Suppressor macrophage treated with lipopolysaccharide for 1 hour (primary cell): ENCODE measurements at places on chromosomes 5 and 9.
A peak's percentile ranks its signal among the peaks of the same experiment; 100 is the strongest.

DNA sequence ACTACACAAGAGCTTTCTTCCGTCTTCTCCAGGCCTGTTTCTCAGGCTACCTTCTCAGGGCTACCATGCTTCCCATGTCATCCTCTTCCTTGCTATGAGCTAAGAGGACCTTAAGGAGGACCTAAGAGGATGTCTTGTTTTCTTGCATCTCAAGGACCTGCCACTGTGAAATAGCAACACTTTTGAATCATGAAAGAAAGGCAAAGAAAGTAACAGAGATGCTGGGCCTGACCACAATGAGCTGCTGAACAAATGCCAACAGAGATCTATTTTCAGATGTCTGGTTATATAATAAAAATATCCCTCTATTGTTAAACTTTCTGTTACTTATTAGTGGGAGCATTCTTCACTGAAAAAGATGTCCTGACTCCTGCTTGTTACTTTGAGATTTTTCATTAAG lies 36.7 kb upstream of the ANXA1 start:
- DNase-seq: no peak

DNA sequence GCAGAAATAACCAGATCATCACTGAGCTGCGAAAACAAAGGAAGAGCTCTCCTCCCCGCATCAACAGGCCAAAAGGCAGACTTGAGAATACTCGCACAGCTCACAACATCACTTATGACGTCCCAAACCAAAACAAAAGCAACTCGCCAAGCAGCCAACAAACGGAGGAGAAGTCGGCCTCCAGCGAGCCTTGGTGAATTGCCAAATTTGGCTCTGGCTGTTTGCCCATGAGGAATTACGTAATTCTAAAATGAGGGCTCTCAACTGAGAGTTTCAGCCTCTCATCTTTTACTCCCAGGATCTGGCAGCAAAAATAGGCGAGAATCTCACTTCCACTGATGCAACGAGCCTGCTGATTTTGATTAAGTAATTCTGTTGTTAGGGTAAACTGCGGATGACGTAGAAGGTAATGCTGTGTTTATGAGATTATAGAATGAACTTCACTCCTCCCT lies 51.7 kb upstream of the SEMA6A start:
- peak; percentile 38 for DNase-seq

DNA sequence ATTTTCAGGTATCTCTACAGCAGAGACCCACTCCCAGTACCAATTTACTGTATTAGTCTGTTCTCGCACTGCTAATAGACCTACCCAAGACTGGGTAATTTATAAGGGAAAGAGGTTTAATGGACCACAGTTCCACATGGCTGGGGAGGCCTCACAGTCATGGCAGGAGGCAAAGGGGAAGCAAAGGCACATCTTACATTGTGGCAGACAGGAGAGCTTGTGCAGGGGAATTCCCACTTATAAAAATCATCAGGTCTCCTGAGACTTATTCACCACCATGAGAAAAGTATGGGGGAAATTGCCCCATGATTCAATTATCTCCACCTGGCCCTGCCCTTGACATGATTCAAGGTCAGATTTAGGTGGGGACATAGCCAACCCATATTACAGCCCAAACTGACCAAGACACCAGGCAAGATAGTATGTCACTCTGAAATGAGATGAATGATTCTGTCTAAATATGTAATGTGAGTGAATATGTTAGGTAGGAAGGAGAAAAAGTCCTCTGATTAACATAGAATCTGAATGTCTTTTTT lies 182.5 kb upstream of the CDH12 start:
- no peak for DNase-seq

DNA sequence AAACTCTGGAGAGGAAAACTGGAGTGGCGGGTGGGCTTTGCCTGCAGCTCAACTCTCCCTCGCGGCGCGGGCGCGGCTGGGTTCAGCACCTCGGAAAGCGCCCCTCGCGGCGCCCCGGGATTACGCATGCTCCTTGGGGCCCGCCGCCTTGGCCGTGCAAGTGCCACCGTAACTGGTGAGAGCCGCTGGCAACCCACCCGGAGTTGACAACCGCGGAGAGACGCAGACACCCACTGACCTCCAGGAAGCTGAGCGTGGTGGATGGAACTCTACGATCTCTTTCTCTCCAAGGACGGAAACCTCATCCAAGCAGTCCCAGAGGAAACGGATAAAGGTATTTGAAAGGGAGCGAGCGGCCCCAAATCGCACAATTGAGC lies 194 bp upstream of the RXFP3 start:
- DNase-seq: peak; percentile 58

- peak; percentile 27 for DNase-seq
Observed at GRCh38 chr5:24642022-24642421, 2.8 kb downstream of the CDH10 start.

GRCh38 chr9:68458918-68459317 lies 81.8 kb downstream of the TMEM252 start:
- DNase-seq: no peak

GRCh38 chr9:27126670-27127069 lies 17.6 kb downstream of the TEK start:
- no peak for DNase-seq

DNA sequence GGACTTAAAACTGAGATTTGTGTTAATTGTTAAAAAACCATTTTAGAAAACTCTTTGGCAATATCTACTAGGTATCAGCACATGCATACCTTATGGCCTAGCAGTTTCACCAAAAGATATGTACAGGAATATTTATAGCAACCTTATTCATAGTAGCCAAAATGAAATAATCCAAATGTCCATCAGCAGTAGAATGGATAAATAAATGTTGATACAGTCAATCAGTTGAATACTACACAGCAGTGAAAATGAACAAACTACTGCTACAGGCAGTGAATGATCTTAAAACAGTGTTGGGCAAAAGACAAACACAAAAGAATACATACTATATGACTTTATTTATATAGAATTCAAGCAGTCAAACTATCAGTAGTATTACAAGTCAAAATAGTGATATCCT lies 16.4 kb downstream of the RFESD start:
- no peak for DNase-seq

DNA sequence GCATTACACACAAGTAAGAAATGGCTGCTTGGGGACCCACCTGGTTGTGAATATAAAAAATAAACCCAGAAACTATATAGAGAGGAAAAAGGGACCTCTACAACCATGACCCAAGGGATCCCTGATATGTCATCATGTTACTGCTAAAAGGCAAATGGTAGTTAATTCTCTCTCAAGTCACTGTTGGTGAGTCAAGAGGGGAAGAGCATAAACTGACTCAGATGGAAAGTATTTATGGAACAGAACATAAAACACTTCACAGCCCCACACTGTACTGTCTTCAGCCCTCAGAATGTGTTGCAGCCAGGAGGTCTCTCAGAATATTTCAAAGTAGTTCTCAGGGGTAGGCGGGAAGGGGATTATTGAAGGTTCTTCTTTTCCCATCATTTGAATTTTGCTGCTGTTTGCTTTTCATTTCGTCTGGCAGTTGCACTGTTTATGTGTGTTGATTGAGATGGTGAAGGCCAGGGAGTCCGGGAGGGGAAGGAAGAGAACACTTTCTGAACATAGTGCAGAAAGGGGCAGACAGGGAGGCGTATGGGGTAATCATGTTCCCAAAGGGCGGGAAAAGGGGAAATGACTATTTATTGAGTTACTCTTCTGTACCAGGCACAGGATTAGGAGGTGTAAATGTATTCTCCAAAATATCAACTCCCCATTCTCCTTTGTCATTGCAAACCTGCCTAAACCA lies 85.5 kb downstream of the TEK start:
- no peak for DNase-seq

DNA sequence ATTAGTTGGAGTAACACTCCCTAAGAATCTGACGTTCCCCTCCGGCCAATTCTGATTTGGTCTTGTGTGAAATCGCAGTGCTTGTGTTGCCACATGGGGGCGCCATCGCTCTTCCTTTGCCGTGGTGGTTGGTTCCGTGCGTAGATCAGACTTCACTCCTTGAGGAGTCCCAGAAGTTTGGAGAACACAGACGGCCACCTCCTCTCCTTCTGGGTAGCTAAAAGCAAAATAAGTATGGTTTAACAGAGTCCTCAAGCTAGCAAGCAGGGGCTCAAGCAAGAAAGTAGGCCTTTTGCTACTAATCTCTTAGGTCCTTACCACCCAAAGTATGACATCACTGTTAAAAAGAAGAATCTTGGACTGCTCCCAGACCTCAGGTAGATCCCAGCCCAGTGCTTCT lies 59.5 kb downstream of the HSPA4 start:
- peak; percentile 90 for DNase-seq

DNA sequence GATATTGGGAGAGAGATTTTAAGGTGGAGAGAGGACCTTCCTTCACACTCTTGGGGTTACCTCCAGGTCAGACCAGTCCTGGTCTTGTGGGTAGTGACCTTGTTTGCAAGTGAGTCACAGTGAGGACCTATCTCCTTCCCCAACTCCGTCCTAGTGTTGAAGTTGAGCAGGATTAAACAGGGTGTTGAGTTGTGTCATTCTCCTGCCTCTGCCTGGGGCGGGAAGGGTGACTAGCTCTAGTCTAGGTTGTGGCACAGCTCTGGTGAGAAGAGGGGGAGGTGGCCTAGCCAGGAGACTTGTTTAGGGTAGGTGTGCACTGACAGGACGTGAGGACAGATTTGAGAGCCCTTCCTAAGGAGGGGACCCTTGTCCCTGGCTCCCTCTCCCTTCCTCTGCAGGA lies 119.6 kb upstream of the PITX1 start:
- no peak for DNase-seq

GRCh38 chr9:115553060-115553773 lies 435.3 kb upstream of the TNC start:
- DNase-seq: no peak

GRCh38 chr5:145854651-145855258 lies 18.1 kb downstream of the GRXCR2 start:
- DNase-seq: peak; percentile 72

DNA sequence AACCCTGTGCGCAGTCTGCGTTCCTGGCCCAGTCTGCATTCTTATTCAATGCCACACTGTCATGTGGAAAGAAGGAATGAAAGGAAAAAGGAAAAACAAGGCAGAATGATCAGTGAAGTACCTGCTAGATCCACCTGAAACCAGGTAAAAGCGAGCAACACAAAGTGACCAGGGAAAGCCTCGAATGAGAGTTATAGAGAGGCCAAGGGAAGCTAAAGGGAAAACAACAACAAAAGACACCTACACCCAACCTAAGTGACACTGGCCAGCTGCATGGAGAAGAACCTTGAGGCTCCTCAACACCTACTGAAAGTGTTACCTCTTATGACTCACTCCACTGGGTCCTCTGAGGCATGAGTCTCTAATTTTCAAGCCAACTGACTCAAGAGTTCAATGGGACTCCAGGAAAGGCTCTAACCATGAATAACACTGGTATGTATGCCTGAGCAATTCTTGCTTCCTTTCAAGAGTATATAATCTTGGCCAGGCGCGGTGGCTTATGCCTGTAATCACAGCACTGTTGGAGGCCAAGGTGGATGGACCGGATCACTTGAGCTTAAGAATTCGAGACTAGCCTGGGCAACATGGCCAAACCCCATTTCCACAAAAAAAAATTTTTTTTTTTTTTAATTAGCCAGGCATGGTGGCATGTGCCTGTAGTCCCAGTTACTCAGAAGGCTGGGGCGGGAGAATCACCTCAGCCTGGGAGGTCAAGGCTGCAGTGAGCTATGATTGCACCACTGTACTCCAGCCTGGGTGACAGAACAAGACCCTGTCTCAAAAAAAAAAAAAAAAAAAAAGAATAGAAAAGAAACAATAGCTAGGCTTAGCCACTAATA lies 29.0 kb downstream of the MTMR12 start:
- DNase-seq: no peak

DNA sequence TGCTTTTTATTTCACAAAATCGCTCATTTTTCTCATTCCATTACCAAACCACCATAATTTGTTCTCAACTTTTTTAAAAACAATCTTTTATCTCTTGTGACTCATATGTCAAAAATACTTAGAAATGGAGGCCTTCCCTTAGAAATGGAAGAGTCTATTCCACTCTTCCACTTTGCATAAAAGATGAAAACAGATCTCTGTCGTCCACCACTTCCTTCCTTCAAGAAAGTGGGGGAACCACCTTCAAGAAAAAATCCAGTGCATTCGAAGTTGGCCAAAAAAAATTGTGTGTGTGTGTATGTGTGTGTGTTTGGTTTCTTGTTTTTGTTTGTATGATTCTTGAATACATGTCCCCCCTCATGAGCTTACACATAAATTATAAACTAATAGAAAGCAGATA lies 628.8 kb upstream of the DMAC1 start:
- DNase-seq: no peak

DNA sequence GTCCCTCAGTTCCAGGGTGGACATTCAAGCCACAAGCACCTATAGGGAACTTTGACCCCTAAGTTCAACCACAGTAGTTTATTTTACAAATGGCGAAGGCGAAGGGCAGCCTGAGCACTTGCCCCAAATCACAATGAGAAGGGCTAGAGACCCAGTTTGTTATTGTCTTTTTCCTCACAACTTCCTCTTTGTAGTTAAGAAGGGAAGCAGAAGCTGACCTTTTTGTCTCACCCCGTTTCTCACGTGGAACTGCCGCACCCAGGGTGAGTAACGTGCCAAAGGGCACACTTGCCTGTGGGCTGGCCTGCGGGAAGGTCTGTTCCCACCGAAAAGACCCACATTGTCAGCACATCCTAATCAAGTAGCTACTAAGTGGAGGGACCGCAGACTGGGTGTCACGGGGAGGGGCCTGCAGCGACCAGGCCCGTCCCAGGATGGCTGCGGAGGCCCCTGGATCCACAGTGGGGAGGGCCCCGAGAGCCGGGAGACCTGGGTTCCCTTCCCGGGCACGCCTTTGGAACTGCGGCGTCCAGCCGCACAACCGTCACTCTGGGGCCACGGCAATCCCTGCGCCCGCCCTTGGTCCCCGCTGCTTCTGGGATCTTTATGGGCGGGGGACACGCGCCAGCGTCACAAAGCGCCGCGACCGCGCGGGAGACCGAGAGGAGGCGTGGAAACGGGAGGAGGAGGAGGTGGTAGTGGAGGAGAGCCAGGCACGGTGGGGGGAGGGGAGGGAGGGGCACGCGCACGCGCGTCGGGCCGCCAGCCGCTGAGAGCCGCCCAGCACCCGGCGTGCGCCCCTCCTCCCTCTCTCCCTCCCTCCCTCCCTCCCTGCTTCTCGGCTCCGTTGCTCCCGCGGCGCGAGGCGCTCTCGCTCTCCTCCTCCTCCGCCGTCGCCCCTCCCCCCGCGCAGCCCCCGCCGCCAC lies at the start of gene UBE2R2:
Gene UBE2R2, plus strand, starts transcription at position 834 of the 926 bp plus-strand sequence. CDS start 598 bp downstream, outside the sequence.
- DNase-seq: peak; percentile 97

GRCh38 chr9:134130503-134131375 lies 5.1 kb upstream of the WDR5 start:
- DNase-seq: no peak

DNA sequence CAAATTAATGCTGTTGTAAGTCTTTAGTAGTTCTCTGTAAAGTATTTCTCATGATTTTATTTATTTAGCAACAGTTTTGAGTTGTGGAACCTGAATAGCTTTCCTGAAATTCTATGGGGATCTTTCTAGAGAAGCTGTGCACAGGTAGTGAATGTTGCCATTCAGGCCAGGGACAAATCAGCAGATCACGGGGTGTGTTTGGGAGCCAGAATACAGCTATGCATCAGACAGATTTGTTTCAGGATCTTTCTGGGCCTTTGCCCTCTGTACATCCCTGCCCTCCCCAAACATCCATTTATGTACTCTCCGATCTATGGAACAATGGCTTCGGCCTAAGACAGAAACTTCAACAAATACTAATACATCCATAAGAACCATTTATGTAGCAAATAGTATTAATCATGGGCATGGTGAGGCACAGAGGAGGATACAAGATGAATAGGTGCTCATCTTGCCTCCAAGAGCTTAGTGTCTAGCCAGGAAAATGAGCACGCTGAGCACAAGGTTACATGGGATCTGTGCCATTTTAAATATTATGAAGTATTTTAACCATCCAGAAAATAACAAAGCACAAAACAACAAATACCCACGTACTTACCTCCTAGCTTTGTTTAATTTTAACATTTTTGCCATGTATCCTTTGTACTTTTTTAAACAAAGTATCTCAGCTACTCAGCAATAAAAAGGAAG lies 13.1 kb downstream of the ARHGEF37 start:
- DNase-seq: no peak
